ENCODE measurements at places on chromosomes 5 and 9.

DNA sequence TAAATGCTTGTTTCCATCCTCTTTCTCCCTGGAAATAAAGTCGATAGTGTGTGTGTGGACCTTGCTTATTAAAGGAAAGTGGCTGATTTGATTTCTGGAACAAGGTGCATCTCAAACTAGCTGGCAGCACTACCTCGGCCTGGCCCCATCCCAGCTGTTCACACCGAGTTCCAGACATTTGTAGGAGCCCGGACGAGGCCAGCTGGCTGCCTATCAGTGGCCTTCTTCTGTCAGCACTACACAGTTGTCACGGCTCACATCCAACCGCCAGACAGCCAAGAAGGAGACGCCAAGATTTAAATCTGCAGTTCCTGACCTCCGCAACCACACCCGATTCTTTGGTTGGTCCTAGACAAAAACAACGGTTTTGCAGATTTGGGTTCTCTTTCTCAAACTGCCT is 63.6 kb downstream of the PALM2AKAP2 start:
- no peak for DNase-seq

DNA sequence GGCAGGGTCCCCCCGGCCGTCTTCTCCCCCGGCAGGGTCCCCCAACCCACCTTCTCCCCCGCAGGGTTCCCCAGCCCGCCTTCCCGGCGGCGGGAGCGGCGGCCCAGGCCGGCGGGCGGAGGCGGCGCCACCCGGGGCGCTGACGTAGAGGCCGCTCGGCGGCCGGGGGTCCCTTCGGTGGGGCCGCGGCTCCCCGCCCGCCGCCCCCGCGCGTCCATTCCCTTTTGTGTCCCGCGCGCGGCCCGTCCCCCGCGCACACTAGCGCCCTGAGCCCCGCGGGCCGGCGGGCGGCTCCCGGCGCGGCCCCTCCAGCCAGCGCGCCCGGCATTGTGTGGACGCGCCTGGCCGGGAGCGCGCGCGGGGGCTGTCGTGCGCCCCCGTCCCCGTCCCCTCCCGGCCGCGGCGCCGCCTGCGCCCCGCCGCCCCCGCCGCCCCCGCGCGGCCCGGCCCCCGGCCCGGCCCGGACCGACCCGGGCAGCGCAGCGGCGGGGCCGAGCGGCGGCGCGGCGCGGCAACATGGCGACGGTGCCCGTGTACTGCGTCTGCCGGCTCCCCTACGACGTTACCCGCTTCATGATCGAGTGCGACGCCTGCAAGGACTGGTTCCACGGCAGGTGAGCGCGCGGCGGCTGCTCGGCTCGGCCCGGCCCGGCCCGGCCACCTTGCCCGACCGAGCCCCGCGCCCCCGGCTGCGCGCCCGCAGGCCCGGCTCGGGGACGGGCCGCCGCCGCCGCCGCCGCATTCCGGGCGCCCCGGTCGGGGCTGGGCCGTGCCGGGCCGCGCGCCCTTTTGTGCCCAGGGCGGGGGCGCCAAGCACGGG is at the start of gene PHF2:
Gene PHF2 (plus strand): TSS at position 327 of the 820 bp plus-strand sequence. CDS start 190 bp downstream, at position 517.
- DNase-seq, result no peak

- DNase-seq, result no peak
Observed at GRCh38 chr5:31640573-31640972, 1.6 kb downstream of the PDZD2 start.

- DNase-seq, result no peak
Observed at GRCh38 chr5:91049112-91049511, 334.0 kb downstream of the ARRDC3 start.

DNA sequence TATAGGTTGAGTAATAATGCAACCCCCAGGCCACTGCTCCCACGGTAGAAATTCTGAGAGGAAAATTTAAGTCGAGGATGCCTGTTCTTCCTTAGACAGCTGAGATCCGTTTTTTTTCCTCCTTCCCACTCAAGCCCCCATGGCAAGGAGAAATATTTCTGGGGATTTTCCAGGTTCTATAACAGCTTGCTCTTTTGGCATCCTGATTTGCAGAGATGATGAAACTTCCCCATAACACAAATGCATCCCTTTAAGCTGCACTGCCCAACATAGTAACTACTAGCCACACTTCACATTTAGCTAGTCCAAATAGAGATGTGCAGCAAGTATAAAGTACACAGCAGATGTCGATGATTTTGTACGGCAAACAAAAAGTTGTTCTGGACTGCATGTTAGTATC is 32.5 kb upstream of the GNA14 start:
- no peak for DNase-seq
